GM06990 (cell line): ENCODE measurements at places on chromosomes 2 and 18.

DNA sequence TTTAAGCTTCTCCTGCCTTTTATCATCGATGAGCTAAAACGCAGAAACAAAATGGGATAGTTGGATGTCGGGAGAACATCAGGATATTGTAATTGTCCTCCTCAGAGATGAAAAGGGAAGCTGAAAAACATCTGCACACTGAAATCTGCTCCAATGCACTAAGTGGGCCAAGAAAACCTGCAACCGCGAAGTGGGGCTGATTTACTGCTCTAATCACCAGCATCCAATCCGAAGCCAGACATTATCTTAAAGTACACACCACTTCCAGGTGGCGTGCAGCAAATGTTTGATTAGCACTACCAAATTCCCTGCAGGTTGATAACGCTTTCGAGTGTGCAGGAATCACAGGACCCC lies 230.3 kb upstream of the SLC14A2 start:
- no peak for DNase-seq

DNA sequence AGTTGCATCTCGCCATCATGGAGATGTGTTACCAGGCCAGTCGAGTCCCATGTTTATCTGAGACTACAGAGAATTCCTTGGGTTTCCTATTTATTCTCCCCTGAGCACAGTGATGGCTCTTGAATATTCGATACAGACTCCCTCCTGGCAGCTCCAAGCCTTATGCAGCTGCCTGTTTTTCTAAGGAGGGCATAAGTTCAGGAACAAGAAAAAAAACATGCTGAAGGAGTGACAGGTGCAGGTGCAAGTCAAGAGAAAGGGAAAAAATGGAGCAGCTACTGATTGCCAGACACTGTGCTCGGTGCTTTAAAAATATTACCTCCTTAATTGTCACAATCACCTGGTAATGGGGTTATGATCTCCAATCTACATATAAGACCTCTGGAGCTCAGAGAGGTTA lies 177.2 kb upstream of the DPP10 start:
- DNase-seq = no peak

- no peak for DNase-seq
Observed at GRCh38 chr2:139495851-139496250, 715.7 kb upstream of the NXPH2 start.

DNA sequence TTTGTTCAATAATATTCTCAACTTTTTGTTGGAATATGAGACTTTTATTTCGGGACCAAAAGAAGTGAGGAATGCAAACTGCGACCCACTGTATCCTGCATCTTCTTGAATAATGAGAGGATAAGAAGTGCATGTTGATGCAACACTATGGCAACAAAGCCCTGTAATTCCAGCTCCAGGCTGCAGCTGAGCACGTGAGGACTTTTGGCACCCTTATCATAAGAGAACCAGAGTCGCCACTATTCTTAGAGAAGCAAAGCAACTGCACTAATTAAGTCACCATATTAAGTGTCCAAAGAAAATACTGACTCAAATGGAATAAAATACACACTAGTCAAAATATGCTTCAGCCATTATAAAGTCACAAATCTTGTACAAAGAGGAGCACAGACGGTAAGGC lies 65.8 kb downstream of the FAM210A start:
- no peak for DNase-seq

DNA sequence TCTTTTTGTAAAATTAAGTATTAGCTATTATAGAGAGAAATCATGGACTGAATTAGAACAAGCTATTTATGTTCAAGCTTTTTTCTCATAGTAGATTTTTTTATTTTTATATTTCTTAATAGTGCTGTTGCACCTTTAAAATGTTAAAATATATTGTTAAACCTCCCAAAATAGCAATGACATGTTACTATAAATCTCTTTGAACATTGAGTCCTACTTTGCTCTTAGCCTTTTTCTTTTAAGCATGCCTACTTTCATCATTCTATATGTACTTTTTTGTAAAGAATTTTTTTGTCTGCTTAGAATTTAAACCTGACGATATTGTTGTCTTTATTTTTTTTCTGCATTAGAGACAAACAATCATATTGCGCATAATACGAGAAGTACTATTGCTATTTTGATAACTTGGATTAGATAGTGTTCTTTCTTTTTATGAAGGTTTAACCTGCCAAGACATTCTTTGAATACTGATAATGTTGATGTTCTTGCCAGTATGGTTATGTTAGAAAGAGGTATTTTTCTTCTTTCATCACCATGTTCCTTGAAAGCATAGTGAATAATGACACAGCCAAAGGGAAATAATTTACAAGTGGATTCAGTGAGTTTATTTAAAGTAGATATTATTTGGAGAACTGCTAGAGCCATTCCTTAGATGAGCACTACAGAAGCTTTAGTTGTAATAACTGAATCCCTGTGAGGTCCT lies 40.6 kb downstream of the PMS1 start:
- no peak for DNase-seq
